ENCODE measurements at places on chromosomes 7 and 10.

DNA sequence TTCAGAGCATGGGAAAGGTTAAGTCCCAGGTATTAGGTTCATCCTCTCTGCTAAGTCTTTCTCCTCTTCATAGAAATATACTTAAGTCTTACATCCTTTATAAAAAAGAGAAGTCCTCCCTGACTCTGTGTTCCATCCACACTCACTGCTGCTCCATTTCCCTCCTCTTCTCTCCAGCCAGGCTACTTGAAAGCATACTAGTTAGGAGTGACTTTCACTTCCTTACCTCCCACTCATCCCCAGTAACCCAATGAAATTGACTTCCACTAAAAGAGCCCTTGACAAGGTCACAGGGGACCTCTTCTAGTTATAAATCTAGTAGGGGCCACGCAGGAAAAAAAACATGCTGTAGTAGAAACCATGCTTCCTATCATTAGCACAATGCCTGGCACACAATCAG, 133.1 kb upstream of the AGK start:
- DNase-seq: no peak

DNA sequence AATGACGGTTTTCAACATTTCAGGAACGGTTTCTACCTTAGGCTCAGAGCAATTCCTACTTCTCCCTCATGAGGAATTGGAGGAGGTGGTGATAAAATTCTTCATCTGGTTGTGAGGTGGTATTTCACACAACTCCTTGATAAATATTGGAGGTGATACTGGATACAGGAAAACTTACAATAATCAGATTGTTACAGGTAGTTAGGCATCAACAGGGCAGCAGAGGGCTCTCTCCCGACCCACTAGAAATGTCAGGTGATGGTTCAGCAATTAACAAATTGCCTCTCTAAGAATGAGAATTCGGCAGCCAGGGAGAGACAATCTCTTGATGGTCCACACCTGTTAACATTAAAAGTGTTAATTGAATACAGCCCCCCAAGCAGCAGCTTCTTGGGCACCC, 22.6 kb downstream of the ZNF786 start:
- no peak for DNase-seq

DNA sequence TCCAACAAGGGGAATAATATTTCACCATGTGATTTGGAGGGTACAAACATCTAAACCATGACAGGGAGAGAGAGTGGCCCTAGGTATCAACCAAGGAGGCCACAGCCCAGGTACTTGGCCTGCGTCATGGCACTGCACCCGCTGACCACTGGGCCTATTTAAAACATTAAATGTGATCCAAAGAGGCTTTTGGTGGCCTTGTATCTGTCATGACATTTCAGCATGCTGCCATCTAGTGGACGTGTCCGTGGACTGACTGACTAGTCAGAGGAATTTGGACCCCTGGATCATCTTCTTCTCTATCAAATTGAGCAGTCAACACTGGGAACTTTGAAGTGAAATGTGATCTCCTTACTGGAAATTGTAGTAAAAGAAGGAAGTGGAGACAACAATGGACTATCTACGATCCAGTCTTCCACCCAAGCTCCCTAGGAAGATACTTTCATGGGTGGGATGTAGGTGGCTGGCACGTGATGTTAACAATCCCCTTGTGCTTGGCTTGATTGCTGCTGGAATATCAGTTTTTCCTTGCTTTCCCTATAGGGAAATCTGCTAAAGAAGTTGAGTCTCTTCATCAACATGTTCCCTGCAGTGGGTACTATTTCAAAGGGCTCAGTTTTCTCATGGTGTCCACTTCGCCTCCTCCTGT, 24.6 kb upstream of the ITGA8 start:
- peak; percentile 66 for DNase-seq

GRCh38 chr7:90290244-90291113, 30.6 kb downstream of the FAM237B start:
- no peak for DNase-seq

DNA sequence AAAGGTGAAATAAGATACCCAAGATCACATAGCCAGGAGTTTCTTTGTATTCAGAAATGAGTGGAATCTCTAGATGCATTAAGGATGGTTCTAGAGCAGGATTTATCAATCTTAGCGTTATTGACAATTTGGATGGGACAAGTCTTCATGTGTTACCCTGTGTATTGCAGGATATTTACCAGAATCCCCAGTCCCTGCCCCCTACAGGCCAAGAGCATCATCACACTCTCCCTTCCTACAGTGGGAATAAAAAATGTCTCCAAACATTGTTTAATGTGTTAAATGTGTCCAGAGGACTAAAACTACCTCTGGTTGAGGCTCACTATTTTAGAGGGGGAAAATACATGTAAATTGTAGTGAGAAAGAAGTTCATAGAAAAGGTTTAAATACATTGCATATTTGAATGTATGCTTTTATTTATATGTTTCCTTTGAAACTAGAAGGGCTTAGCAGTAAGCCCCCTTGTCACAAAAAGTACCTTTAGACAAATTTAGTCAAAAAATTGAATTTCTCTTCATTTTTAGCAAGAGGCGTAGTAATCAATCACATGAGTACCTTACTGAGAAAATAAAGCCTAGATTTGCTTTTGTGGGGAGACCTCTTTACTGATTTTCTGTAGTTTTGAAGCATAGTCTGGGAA, 141.2 kb downstream of the MLLT10 start:
- DNase-seq: peak; percentile 44

DNA sequence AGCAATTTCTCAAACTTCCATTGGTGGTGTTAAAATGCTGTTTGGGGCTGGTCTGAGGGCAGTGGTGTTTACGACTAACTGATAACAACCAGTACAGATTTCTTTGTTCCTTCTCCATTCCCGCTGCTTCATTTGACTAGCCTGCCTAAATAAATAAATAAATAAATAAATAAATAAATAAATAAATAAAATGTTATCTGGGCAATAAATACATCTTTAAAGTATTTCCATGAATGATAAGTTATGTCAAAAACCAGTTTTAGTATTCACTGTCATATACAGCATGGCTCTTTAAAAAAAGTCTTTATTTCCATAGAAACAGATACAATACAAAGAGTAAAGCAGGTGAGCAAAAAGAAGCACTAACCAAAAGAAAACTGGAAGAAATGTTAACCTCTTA, 81.3 kb downstream of the ATE1 start:
- DNase-seq: no peak

DNA sequence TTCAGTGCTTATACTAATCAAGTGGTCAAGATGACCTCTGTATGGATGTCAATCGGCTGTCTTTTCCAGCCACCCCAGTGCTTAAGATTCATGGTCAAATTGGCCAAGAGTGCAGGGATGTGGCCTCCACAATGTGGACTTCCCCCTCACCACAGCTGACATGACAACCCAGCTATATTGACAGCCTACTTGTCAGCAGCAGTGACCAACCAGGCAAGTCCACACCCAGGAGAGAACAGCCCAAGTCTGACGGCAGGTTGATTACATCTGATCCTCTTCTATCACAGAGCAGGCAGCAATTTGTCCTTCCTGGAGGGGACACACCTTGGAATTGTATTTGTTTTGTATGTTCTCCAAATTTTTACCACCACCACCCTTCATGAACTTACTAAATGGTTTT, 8.2 kb upstream of the ERVW-1 start:
- DNase-seq: no peak

- peak; percentile 34 for DNase-seq
Observed at GRCh38 chr7:77697535-77697831, 1.2 kb downstream of the RSBN1L start.

- no peak for DNase-seq
Observed at GRCh38 chr7:141071855-141072547, 1.9 kb upstream of the TMEM178B start.

- no peak for DNase-seq
Observed at GRCh38 chr10:104113376-104113956, 8.5 kb upstream of the SFR1 start.

- no peak for DNase-seq
Observed at GRCh38 chr7:130719541-130719940, 14.5 kb downstream of the KLF14 start.

- no peak for DNase-seq
Observed at GRCh38 chr7:114317450-114318098, 97.0 kb upstream of the FOXP2 start.

DNA sequence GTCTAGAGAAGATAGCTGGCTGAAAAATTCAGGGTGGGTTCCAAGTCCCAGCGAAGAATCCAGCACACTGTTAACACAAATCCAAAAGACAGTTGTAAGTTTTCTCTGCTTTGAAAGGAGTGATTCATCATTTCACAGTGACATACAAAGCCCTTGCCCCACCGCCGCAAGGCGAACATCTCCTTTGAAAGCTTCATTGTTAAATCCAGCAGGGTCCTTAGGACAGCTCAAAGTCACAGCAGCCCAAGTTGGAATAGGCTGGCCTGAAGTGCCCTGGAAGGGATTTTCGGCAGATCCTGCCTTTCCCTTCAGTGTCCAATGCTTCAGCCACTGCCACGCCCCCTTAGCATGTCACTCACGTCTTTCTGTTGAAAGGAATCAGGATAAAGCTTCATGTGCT, 526.1 kb downstream of the CALN1 start:
- DNase-seq: peak; percentile 16

DNA sequence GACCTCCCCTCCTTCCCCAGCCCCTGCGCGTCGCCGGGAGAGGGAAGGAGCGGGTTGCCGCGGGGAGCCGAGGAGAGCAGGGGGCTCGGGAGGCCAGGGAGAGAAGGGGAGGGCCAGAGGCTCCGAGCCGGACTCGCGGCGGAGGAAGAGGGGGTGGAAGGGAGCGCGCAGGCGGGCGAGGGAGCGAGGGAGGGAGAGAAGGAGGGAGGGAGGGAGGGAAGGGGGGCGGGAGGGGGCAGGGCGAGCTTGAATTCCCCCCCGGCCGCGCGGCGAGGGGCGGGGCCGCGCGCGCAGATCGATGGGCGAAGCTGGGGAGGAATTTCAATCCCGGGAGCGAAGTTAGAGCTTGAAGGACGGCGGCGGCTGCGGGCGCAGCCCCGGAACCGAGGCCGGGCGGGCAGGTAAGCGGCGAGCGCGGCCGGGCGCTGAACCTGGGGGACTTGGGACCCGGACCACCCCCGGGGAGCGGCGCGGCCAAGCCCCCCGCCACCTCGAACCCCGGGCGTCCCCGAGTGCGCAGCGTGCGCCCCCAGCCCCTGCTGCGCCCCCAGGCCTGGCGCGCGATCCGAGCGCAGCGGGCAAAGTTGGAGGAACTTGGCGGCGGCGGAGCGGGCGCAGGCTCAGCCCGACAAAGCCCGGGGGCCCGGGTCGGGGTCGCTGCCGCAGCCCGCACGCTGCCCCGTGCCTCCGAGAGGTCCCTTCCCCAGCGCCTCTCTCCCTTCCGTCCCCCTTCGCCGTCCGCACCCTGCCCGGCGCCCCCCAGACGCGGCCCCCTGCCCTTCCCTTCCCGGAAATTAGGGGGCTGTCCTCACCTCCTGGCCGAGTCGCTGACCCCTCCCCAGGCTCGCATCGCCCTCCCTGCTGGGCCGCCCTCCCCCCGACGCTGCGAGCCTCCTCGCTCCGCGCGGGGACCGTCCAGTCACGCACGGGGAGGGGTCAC, at the start of gene ELFN1:
TSS of gene ELFN1 (plus strand) at position 324 of the 940 bp plus-strand sequence. CDS start 74,320 bp downstream, outside the sequence.
- DNase-seq: peak; percentile 88

- DNase-seq: no peak
Observed at GRCh38 chr7:29871787-29872398, 65.6 kb downstream of the WIPF3 start.

DNA sequence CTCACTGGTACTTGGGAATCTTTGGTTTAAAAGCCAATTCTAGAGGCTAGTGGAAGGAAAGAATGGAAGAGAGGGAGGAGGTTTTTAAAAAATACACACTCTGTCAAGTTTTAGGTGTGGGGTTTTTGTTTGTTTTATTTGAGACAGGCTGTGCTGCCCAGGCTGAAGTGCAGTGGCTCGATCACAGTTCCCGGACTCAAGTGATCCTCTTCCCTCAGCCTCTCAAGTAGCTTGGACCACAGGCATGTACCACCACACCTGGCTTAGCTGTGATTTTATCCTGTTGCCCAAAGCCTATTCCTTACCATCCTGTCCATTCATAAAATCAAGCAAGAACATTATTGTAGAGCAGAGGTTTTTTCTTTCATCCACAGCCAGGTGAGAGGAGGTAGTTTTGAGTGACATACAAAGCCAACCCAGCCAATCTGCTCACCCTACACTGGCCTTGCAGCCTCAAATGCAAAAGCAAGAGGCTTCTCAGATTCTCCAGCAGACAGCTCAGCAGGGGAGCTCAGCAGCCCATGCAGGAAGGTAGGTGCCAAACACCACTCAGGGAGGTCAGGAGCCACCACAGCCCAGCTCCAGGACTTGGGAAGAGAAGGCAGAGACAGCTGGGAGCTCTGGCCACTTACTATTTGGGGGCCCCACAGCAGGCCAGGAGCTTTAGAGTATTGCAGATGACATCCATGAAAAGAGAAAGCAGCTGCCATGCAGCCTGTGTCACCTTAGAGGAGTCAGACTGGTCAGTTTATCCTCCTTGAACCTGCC, 65.8 kb downstream of the TMEM209 start:
- no peak for DNase-seq

DNA sequence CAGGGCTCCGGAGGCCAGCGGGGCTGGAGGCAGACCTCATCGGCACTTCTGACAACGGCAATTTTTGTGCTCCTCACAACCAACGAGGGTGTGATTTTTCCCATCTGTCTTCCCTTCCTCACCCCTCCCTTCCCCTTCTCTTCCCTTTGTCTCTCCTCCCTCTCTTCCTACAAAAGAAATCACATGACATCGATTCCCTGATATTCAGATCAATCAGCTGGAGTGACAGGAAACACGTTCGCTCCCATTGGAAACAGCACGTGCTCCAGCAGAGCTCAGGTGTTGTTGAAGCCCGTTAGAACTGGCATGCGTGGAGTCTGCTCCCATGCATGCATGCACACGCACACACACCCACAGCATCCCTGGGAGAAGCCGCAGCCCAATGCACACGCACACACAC, 222.4 kb downstream of the PTPRN2 start:
- DNase-seq: no peak

DNA sequence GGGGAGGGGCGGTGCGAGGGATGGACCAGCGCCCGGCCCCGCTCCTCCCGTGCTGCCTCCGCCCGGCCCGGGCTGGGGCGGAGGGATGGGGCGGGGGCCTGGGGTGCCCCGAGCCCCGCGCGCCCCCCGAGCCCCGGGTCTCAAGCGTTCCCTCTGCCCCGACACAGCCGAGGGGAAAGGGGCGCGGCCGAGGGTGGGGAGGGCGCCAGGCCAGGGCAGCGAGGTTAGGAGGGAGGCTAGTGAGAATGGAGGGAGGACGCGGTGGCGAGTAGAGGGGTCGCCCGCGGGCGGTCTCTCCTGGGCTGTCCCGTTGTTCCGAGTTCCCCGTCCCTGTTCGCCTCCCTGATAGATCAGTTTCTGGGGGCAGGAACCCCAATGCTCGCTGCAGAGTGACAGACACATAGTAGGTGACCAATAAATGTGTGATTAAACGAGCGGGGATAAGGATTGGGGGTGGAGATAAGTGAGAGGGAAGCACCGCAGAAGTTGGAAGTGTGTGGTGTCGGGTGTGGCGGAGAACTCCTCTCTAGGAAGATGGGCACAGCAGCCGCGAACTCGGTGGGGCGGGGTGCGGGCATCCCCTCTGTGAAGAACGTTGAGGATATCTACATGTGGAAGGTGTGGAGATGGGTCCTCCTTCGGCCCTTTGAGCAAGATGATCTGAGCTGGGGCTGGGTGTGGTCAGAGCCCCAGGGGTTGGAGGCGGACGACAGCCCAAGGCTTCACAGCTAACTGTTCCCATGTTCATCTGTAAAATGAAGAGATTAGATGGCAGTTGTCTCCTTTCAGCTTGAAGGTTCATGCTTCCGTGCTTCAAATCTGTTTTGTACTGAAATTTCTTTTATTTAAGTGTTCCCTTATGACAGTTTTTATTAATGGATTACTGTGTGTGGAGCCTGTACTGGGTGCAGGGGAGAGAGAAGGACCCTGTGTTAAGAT, 580 bp downstream of the ZNF775 start:
- no peak for DNase-seq

All from iPS-NIHi11 (cell line).